Stimulated activated memory B cell treated with anti-CD40 and anti-IgM and Interleukin-4, amounts not matched to agents 10 μg/mL and 1 μg/mL and 100 μg/mL, for 72 hours (primary cell): ENCODE measurements at places on chromosomes 5 and 9.

GRCh38 chr5:6378766-6379103 lies 388 bp upstream of the MED10 start:
- peak; percentile 28 for ATAC-seq

DNA sequence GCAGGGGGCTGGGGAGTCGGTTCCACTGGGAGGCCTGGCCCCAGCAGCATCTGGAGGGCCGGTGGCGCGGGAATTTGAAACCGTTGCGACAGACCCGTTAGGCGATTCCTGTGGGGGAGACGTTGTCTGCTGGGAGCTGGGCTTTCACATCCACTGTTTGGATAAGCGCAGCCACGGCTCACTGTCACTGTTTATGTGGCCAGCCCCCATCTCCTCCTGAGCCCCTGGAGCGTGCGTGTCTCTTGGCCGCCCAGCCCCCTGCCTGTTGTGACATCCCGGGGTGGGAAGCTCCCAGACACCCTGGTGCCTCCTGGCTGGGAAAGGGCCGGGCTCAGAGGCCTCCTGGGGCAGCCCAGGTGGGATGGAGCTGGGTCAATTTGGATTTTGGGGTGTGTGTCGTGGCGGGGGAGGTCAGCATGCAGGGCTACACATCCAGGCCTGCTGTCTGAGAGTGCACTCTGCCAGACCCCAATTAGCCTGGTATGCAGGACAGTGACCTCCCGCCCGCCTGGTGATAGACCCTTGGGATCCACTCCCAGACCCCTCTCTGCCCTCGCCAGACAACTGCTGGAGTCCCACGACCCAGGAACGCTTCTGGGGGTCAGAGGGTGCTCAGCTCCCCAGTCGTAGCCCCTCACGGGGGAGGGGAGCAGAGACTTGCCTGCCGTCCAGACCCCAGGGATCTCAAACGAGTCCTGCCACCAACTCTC lies 62.0 kb upstream of the RNU6ATAC start:
- ATAC-seq = no peak

- no peak for ATAC-seq
Measured at GRCh38 chr9:20200991-20201431, 412.2 kb upstream of the SLC24A2 start.

DNA sequence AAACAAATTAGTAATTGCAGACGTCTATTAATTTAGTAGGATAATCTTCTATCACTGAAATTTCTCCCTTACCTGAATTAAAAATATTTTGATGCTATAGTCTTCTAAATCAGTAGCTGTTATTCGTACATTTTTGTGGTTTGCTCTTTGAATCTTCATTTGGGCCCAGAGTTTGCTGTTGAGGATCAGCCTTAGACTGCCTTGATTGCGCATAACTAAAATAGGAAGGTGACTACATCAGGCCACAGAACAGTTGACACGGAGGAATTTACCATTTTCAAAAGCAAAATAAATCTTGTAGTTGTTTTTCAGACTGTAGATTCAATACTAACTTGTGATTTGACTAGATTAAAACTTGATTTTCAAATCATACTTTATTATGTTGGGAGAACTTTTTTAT lies 11.8 kb upstream of the NADK2 start:
- no peak for ATAC-seq

- ATAC-seq = no peak
Measured at GRCh38 chr5:90618071-90618470, 59.5 kb downstream of the ADGRV1 start.

DNA sequence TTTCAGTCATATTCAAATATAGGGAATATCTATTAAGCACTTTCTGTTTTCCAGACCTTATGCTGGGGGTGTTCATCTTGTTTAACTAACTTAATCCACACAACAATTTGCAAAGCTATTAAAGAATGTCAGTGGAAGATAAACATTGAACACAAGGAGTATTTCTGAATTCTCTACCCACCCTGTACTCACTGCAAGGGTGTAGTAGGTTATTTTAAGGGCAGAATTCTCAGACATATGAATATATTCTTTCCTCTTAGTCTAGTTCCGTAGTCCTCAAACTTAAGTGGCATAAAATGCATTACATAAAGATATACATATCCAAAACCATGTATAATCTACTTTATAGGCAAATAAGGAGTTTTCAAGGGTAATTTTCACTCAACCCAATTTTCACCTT lies 19.9 kb upstream of the CHSY3 start:
- no peak for ATAC-seq

DNA sequence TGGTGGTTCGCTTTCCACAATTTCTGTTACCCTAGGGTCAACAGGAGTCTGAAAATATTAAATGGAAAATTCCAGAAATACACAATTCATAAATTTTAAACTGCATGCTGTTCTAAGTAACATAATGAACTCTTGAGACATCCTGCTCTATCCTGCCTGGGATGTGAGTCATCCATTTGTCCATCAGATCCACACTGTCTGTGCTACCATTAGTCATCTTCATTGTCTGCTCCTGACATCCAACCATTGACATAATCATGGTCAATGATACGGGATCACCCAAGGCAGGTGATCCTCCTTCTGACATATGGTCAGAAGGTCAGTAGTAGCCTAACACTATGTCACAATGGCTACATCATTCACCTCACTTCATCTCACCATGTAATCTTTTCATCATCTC lies 276.7 kb upstream of the KIF2A start:
- no peak for ATAC-seq

DNA sequence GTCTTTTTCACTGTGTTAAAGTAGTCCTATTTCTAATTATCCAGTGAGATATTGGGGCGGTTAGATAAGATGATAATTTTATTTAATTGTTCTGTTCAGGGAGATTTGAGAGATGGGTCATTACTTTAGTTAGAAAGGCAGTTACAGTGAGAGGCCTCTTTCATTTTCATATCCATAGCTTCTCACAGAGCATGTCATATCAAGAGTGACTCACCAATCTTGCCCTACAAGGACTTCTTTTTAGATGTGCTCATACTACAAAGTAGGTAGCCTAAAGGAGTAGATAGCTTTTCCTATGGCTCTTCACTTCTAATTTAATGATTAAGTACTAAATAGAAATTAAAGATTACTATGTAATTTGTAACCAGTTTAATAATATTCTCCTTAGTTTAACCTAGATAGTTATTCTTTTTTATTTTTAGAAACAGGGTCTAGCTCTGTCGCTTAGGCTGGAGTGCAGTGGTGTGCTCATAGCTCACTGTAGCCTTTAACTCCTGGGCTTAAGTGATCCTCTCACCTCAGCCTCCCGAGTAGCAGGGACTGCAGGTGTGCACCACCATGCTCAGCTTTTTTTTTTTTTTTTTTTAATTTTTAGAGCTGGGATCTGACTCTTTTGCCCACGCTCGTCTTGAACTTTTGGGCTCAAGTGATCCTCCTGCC lies 71.0 kb downstream of the FER start:
- peak; percentile 65 for ATAC-seq

DNA sequence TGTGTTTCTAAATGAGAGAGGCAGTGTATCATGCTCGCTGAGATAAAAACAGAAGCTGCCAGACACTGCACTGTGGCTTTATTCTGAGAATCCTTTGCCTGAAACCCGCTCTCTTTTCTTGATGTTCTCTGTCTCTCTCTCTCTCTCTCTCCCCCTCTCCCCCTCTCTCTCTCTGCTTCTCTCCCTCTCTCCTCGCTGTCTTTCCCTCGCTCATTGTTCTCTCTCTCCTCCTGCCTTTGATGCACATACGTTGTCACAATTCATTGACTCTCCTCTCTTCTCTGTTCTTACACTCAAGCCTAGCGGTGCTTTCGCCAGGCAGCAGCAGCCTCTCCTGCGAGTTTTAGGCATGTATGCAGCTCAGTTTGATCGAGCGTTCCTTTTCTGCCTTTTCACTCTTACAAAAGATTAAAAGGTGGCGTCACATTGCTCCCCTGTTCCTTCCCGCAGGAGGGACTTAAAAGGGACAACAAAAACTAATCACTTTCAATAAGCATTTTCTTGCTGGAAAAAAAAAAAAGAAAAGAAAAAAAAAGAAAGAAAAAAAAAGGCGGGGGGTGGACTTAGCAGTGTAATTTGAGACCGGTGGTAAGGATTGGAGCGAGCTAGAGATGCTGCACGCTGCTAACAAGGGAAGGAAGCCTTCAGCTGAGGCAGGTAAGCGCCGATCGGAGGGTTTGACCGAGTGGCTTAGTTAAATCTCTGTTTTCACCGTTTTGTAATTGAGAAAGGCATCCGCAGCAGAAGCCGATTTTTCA lies 717.9 kb upstream of the WWC1 start:
- no peak for ATAC-seq

DNA sequence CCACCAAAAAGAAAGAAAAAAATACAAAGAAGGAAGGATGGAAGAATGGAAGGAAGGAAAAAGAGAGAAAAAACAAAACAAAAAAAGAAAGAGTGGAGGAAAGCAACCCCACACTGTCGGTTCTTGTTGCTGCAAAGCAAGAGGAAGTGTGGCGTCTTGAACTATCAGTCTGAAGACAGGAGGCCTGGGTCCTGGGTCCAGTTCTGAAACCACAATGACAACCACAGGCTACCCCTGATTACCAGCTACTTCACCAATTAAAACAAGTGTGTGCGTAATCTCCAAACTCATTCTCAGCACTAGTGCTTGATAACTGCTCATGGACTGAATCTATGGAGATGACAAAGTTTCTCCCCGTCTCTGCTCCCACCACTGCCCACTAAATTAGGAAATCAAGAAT lies 93.7 kb downstream of the RASEF start:
- ATAC-seq = no peak

DNA sequence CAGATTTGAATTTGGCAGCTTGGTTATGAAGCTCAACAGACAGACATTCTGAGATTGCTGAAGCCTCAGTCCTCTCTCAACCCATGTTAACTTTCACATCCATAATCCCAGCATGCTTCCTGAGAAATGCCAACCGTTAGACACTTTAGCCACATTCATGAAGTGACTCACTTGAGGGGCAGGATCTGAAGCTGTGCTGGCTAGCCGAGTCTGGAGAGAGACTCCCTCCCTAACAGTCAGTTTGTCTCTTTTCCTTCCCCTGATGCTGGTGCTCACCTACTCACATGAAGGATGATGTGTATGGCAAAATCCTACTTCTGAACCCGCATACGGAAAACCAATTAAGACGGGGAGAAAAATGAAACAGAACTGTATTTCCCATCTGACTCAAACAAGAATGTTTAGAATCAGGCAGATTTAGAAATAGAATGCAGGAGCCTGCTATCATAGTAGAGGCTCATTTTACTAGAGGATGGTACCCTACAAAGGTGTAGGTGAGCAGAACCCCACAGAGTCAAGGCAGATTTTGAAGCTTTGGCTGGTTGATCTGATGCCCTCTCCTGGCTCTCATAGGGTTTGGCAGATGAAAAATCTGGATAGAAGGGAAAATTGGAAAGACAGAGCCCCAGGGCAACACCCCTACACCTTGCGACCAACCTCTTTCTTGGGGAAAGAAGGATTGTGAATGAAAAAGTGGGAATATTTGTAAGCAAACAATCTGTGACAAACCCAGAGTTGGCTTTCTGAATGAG lies 150.9 kb upstream of the LHFPL2 start:
- ATAC-seq = no peak

DNA sequence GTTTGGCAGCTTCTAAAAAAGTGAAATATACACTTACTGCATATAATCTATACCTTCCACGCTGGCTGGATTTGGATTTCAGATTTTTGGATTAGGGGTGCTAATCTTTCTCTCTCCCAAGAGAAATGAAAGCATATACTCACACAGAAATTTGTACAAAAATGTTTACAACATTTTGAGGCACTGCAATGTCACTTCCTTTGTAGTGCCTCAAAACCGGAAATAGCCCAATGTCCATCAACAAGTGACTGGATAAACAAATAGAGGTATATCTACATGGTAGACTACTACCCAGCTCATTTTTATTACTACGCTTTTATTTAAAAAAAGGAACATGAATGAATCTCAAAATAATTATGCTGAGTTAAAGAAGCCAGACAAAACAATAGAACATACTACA lies 74.0 kb upstream of the MIER3 start:
- ATAC-seq = no peak

GRCh38 chr5:133341296-133341695 lies 271.0 kb downstream of the FSTL4 start:
- no peak for ATAC-seq

DNA sequence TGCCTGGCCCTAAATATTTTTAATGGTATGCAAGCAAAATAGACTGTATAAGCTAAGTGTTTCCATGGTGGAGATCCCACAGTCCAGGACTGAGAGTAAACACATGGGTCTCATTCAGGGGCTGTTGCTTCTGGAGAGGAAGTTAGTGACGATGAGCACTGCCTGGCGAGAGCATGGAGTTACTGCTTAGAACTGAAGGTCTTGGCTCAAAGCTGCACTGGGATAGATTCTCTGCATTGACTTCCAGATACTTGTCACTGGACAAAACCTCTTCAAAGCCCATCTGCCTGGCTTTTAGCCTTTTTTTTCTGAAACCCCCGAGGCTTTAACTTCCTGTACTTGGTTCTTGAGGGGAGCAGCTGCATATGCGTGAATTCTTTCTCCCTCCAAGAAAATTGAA lies 39.2 kb downstream of the GPR107 start:
- no peak for ATAC-seq

DNA sequence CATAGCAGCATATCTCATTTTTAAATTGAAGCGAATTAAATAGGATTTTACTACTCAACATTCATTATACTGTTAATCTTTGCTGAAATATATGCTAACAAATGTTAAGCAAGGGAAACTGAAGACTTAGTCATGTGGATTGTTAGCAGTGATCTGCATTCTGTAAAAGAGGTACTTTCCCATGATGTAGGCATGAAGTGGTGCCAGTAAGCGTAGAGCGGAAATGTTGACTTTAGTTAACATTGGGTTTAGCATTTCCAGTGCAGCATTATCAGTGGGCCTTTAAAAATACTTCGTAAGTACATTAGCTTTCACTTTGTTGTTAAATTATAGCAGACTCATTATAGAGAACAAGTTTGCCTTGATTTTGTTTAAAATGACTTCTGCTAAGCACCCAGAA lies 130.3 kb downstream of the CDC42SE2 start:
- peak; percentile 95 for ATAC-seq

- no peak for ATAC-seq
Measured at GRCh38 chr9:34046784-34047379, 1.8 kb downstream of the UBAP2 start.

GRCh38 chr5:121974261-121974660 lies 12.5 kb downstream of the SRFBP1 start:
- no peak for ATAC-seq

- ATAC-seq = no peak
Measured at GRCh38 chr5:73365990-73366667, 82.4 kb downstream of the FOXD1 start.

- peak; percentile 83 for ATAC-seq
Measured at GRCh38 chr9:137445275-137445807, 4.2 kb upstream of the ENTPD8 start.
